HCT116 (cell line): ENCODE measurements at places on chromosomes 2 and 18. TPM values are rescaled to one million over a fixed set of nuclear protein-coding genes. Genes with fewer than 3 reads are reported as not detected.

The SERPINB4 gene
- not detected for total RNA-seq

The SLC40A1 gene
- 1.5 TPM for total RNA-seq

The SEMA4F gene
- 12.3 TPM for total RNA-seq

The ALKAL2 gene
- not detected for total RNA-seq

DNA sequence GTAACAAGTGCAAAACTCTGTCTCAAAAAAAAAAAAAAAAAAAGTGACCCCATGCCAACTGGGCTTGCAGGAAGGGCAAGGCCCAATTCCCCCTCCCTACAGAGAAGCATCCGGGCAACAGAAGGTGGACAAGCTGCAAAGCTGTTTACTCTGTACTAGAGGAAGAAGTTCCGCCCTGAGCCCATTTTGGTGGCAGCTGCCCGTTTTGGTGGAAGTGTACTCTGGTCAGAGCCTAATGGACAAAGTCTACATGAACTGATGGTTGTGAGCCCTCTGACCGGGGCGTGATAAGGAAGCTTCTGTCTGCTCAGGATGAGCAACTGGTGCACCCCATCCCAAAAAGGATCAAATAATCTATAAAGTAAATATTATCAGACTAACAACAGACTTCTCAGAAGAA is 65.0 kb downstream of the TRAPPC8 start:
- H3K27ac ChIP-seq = no peak overlapping the region
- DNase-seq = no peak
- no peaks in the 10 kb centered on the region for H3K4me1 ChIP-seq
- H3K27me3 ChIP-seq = no peaks in the 10 kb centered on the region
- H3K4me3 ChIP-seq = no peak overlapping the region

DNA sequence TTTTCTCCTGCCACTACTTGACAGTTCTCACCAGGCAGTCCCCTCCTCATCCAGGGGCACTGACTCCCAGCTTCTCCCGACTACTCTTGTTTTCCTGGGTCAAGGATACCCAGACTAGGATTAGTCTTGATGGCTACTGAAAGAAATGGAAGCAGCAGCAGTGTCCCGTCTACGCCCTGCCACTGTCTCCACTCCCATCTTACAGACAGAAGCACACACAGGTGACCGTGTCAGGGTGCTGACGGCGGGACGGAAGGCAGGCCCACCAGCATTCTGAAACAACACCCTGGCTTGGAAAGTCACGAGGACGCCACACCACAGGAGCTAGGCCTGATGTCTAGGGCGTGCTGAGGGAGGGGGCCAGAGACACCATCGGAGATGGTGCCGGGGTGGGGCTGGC is 82.9 kb downstream of the KCTD1 start:
- H3K27me3 ChIP-seq = no peaks in the 10 kb centered on the region
- H3K27ac ChIP-seq = no peak overlapping the region
- peaks cover 31% of the 10 kb centered on the region for H3K4me1 ChIP-seq
- H3K4me3 ChIP-seq = no peak overlapping the region

DNA sequence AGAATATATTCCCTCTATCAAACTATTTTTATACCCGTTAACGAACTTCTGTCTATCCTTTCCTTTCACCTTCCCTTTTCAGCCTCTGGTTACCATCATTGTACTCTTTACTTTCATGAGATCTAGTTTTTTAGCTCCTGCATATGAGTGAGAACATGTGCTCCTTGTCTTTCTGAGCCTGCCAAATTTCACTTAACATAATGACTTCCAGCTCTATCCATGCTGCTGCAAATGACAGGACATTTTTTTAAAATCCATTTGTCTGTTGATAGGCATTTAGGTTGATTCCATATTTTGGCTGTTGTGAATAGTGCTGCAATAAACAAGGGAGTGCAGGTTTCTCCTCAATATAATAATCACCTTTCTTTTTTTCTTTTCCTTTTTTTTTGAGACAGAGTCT is 8.2 kb upstream of the CCDC195 start:
- no peaks in the 10 kb centered on the region for H3K36me3 ChIP-seq
- no peak overlapping the region for H3K27ac ChIP-seq
- H3K4me1 ChIP-seq = no peaks in the 10 kb centered on the region
- H3K4me3 ChIP-seq = no peak overlapping the region

- H3K36me3 ChIP-seq = no peaks in the 10 kb centered on the region
- H3K27me3 ChIP-seq = no peaks in the 10 kb centered on the region
- H3K4me3 ChIP-seq = no peak overlapping the region
- DNase-seq = no peak
- H3K4me1 ChIP-seq = peaks cover 11% of the 10 kb centered on the region
- H3K27ac ChIP-seq = no peak overlapping the region
Measured at GRCh38 chr2:23916727-23917405, 10.1 kb downstream of the ATAD2B start.

DNA sequence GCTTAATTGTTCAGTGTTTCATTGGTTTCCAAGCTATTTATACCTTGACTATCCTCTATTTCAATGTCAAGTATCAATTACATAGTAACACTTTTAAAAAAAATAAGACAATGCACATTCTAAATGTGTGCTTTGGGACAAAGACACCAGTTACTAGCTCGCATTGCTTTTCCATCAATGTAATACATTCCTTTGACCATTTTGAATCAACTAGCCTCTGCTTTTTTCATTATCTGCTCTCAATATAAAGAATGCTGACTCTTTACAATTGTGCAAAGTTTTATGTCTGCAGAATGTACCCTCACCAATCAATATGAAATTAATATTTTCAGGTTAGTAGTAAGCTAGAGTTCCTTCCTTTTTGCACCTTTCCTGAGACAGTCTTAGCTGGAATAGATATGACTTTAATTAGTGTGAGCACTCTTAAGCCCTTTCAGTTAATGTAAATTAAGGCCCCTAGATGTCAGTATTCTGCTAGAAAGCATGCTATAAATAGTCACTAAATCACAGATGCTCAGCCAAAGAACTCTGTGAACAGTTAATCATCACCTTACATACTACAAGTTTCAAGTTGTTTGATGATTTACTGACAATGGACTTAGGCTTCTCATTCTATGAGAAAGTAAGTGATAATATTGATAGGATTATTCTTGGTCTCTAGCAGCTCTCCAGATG is 413.6 kb downstream of the PTH2R start:
- no peaks in the 10 kb centered on the region for H3K4me1 ChIP-seq
- H3K27me3 ChIP-seq = 0 out of 2 replicates have a peak, but pooled peaks cover 3% of the 10 kb centered on the region
- H3K27ac ChIP-seq = no peak overlapping the region
- H3K4me3 ChIP-seq = no peak overlapping the region
- DNase-seq = peak; percentile 4
- no peaks in the 10 kb centered on the region for H3K36me3 ChIP-seq

GRCh38 chr2:230071421-230071820 is 2.7 kb upstream of the SLC16A14 start:
- no peak overlapping the region for H3K4me3 ChIP-seq
- H3K27ac ChIP-seq = no peak overlapping the region
- DNase-seq = no peak
- no peaks in the 10 kb centered on the region for H3K27me3 ChIP-seq
- no peaks in the 10 kb centered on the region; the same call in 1 of the 2 replicates for H3K4me1 ChIP-seq
- no peaks in the 10 kb centered on the region for H3K36me3 ChIP-seq

- no peak overlapping the region for H3K4me3 ChIP-seq
- DNase-seq = peak; percentile 61
- no peaks in the 10 kb centered on the region for H3K27me3 ChIP-seq
- no peaks in the 10 kb centered on the region for H3K4me1 ChIP-seq
- H3K36me3 ChIP-seq = no peaks in the 10 kb centered on the region
Measured at GRCh38 chr2:114022360-114023085, 132.6 kb downstream of the ACTR3 start.

GRCh38 chr2:179139506-179139905 is 89.6 kb upstream of the CCDC141 start:
- no peaks in the 10 kb centered on the region for H3K27me3 ChIP-seq
- no peak overlapping the region for H3K4me3 ChIP-seq
- no peak overlapping the region for H3K27ac ChIP-seq
- H3K36me3 ChIP-seq = no peaks in the 10 kb centered on the region
- DNase-seq = no peak

GRCh38 chr2:59449274-59449673 is 1104.2 kb downstream of the BCL11A start:
- no peaks in the 10 kb centered on the region for H3K4me1 ChIP-seq
- no peaks in the 10 kb centered on the region for H3K27me3 ChIP-seq
- no peak for DNase-seq
- no peaks in the 10 kb centered on the region for H3K36me3 ChIP-seq
- no peak overlapping the region for H3K4me3 ChIP-seq
- H3K27ac ChIP-seq = no peak overlapping the region

GRCh38 chr2:138036522-138036921 is 72.2 kb downstream of the HNMT start:
- no peak overlapping the region for H3K27ac ChIP-seq
- no peaks in the 10 kb centered on the region for H3K4me1 ChIP-seq
- H3K4me3 ChIP-seq = no peak overlapping the region
- H3K36me3 ChIP-seq = no peaks in the 10 kb centered on the region

GRCh38 chr2:151851761-151852160 is 23.5 kb upstream of the ARL5A start:
- no peaks in the 10 kb centered on the region for H3K27me3 ChIP-seq
- no peak overlapping the region for H3K27ac ChIP-seq

DNA sequence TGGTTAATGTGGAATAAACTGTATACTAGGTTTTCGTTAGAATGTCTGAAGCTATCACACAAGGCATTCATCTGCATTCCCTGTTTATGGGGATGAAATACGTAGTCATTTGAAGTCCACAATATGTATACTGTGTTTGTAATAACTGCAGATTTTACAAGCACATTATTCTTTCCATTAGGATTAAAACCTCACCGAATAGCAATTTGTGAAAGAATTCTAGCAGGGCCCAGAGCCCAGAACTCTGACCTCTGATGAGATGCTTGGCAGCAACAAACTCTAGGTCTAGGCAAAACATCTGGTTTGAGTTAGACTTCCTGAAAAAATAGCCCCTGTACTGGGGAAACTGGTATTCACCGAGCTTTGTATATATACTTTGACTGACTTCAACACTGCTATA is 158.2 kb downstream of the SRBD1 start:
- no peak overlapping the region for H3K27ac ChIP-seq
- H3K4me1 ChIP-seq = no peaks in the 10 kb centered on the region
- H3K4me3 ChIP-seq = no peak overlapping the region
- DNase-seq = no peak
- H3K36me3 ChIP-seq = no peaks in the 10 kb centered on the region

DNA sequence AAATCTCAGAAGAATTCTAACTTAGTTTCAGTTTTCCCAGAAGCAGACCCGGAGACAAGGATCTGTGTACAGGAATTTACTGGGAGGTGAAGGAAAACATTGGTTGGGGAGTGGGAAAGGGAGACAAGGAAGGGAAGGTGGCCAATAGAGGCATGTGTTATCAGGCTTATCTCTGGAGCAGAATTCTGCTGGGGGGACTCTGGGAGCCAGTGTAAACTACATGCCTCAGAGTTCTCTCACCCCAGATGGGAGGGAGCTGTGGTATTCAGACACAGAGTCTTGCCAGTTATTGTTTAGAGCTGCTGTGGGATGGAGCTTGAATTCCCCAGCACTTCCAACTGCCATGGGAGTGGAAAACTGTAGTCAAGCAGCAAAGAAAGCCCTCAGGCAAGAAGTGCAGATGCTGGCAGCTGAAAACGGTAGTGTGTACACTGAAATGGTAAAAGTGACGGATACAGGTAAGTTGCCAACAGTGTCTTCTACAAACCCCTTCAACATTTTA is 19.0 kb downstream of the DNPEP start:
- peaks cover 1% of the 10 kb centered on the region; the same call in 1 of the 2 replicates for H3K36me3 ChIP-seq
- no peak for DNase-seq
- no peak overlapping the region for H3K4me3 ChIP-seq
- H3K27ac ChIP-seq = no peak overlapping the region
- peaks cover 15% of the 10 kb centered on the region for H3K4me1 ChIP-seq
- no peaks in the 10 kb centered on the region for H3K27me3 ChIP-seq

DNA sequence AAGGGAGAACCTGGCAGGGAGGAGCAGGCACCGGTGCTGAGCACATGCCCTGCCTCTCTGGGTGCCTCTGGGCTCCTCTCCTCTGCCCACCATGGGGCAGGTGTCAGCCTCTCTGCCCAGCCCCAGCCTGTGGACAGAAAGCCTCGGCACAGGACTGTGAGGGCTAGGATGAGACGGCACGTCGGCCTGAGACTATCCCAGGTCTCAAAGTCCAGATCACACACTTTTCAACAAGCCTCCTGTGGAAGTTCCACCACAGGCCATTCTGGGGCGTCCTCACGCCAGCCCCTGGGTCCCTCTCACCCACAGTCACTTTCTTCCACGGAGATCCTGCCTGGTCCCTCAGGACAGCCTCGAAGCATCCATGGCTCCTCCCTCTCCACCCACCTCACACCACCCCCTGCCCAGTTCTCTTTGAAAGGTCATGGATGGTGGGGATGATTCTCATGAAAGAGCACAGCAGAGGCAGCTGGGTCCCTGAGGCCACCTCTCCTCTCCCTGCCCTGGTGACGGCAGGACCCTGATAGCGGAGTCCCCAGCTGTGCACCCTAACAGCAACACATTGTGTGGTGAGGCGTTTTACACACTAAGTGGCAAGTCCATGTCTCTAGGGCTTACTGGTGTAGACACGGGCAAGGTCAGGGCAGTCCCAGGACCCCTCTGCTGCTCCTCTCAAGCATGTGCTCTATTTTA is 569.4 kb upstream of the SALL3 start:
- no peaks in the 10 kb centered on the region for H3K36me3 ChIP-seq
- no peak overlapping the region for H3K4me3 ChIP-seq
- no peaks in the 10 kb centered on the region for H3K4me1 ChIP-seq

GRCh38 chr2:7430869-7431641 is 513.8 kb downstream of the RNF144A start:
- H3K27ac ChIP-seq = no peak overlapping the region
- H3K4me3 ChIP-seq = no peak overlapping the region
- DNase-seq = no peak
- no peaks in the 10 kb centered on the region for H3K36me3 ChIP-seq
- H3K27me3 ChIP-seq = peaks cover 17% of the 10 kb centered on the region
- H3K4me1 ChIP-seq = no peaks in the 10 kb centered on the region

DNA sequence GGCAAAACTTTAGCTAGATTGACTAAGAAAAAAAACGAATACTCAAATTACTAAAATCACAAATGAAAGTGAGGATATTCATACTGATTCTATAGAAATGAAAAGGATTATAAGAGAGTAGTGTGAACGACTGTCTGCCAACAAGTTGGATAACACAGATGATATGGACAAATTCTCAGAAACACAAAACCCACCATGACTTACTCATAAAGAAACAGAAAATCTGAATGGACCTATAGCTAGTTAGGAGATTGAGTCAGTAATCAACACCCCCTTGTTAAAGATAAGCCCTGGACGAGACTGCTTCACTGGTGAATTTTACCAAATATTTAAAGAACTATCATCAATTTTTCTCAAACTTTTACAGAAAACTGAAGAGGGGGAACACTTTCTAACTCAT is 108.8 kb upstream of the TMEM200C start:
- H3K4me3 ChIP-seq = no peak overlapping the region
- H3K27me3 ChIP-seq = no peaks in the 10 kb centered on the region
- DNase-seq = no peak
- no peaks in the 10 kb centered on the region for H3K4me1 ChIP-seq
- no peak overlapping the region for H3K27ac ChIP-seq
- no peaks in the 10 kb centered on the region for H3K36me3 ChIP-seq
